Peyer's patch (tissue), 4 donors: ENCODE measurements at places on chromosomes 1 and 21. TPM values are rescaled to one million over a fixed set of nuclear protein-coding genes. Genes with fewer than 3 reads are reported as not detected.

GRCh38 chr21:43944757-43945156 is 67.4 kb upstream of the TRAPPC10 start:
- no peaks in the 10 kb centered on the region for H3K36me3 ChIP-seq
- H3K4me1 ChIP-seq = no peaks in the 10 kb centered on the region

DNA sequence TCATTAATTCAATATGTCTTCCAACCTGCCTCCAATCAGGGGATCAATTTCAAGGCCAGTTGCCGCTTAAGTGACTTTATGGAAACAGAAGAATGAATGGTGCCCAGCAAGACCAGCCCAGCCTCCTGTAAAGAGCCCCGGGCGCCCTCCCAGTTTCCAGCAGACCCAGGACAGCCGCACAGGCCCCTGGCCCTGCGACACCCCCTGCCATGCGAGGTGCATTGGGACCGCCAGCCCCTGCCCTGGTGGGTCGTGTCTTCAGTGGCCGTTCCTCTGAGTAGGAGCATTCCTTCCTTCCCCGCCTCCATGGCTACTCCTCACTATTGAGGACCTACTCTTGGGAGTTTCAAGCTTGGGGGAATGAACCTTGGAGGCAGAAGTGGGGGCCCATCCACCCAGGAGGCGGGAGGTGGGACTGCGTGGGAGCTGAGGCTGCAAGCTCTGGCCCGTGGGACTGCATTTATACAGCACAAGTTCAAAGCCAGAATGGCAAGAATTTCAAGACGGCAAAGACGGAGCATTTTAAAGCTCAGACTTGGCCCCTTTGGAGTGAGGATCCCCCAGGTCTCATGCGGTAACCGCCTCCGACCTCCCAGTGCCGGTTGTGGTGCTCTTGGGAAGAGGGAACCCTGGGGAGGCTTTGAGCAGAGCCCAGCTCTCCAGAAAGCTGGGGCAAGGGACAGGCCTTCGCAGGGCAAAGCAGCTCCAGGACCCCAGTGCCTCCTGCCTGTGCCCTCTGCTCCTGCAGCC is 73.1 kb upstream of the ACTRT2 start:
- H3K4me3 ChIP-seq = no peak overlapping the region
- no peaks in the 10 kb centered on the region for H3K27me3 ChIP-seq
- no peak overlapping the region for H3K27ac ChIP-seq
- no peaks in the 10 kb centered on the region for H3K36me3 ChIP-seq

- no peaks in the 10 kb centered on the region for H3K27me3 ChIP-seq
- H3K36me3 ChIP-seq = no peaks in the 10 kb centered on the region
- no peak overlapping the region for H3K4me3 ChIP-seq
- H3K4me1 ChIP-seq = no peaks in the 10 kb centered on the region
These were observed 147.4 kb downstream of the ZNF281 start for GRCh38 chr1:200262326-200262965.

DNA sequence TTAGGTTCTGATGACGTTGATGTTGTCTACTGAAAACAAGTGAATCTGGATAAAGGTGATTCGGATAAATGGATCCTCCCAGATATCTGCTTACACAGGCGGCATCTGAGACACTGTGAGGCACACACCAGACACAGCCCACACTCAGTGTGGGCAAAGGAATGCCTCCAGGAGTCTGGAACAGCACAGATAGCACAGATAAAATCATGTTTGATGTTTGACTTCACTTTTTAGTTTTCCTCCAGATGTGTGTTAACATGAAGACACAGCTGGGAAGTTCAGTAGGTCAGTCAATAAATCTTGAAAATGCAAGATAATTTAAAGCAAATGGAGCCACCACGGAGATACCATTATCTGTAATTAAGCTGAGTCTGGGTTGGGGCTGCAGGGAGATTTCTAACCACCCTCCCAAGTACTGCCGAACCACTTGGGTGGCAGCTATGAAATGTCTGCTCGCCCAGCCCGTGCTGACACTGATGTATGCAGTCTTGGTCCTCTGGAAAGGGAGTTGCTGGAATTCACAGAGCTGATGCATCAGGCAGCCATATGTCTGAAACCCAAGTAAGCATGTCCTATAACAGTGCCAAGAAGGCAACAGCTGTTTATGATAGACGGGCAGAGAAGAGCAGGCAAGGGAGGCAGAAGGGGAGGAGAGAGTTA is 11.7 kb downstream of the CAPN9 start:
- no peak overlapping the region for H3K27ac ChIP-seq
- no peak for DNase-seq
- peaks cover 7% of the 10 kb centered on the region for H3K4me1 ChIP-seq
- no peaks in the 10 kb centered on the region for H3K36me3 ChIP-seq
- no peaks in the 10 kb centered on the region for H3K27me3 ChIP-seq

GRCh38 chr1:195202241-195202640 is 1406.0 kb downstream of the KCNT2 start:
- no peaks in the 10 kb centered on the region for H3K36me3 ChIP-seq
- H3K4me3 ChIP-seq = no peak overlapping the region
- DNase-seq = no peak
- no peaks in the 10 kb centered on the region for H3K4me1 ChIP-seq
- H3K27ac ChIP-seq = no peak overlapping the region

DNA sequence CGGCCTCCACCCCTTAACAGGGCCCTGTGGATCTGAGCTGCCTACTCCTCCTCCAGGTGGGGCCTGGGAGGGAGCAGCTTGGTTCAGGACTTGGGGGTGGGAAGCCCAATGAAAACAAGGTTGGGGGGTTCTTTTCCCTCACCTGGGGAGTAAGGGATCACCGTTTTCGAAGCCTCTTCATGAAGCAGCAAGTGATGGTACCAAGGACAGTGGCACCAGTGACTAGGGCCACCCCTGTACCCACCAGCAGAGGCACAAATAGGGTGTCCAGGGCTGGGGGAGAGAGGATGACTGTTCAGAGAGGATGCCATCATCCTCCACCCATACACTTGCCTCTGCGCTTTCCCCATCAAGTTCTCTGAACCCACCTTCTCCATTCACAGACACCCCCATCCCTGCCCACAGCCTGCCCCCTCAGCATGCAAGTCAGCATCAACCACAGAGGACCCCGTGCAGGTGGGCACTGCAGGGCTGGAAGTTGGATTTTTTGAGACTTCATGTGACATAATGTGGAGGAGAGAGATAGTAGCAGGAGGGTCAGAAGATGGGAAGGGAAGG is 6.7 kb downstream of the IGSF8 start:
- no peak overlapping the region for H3K4me3 ChIP-seq
- H3K27me3 ChIP-seq = no peaks in the 10 kb centered on the region
- no peak for DNase-seq
- H3K36me3 ChIP-seq = no peaks in the 10 kb centered on the region
- no peak overlapping the region for H3K27ac ChIP-seq

GRCh38 chr1:179351281-179351680 is 14.5 kb upstream of the AXDND1 start:
- H3K27me3 ChIP-seq = no peaks in the 10 kb centered on the region
- H3K36me3 ChIP-seq = no peaks in the 10 kb centered on the region
- no peak overlapping the region for H3K4me3 ChIP-seq
- no peak for DNase-seq
- no peak overlapping the region for H3K27ac ChIP-seq

GRCh38 chr1:233328142-233328921 is 808 bp downstream of the MAP3K21 start:
- peaks cover 12% of the 10 kb centered on the region for H3K4me1 ChIP-seq
- no peaks in the 10 kb centered on the region for H3K36me3 ChIP-seq
- peak overlapping the region; percentile 92 for H3K4me3 ChIP-seq
- H3K27ac ChIP-seq = peak overlapping the region; percentile 94

GRCh38 chr1:32877211-32878110 is 6.7 kb upstream of the FNDC5 start:
- H3K4me3 ChIP-seq = no peak overlapping the region
- no peak overlapping the region for H3K27ac ChIP-seq
- H3K36me3 ChIP-seq = no peaks in the 10 kb centered on the region
- no peak for DNase-seq

GRCh38 chr1:119387858-119388257 is 19.3 kb downstream of the HAO2 start:
- H3K27me3 ChIP-seq = no peaks in the 10 kb centered on the region
- no peaks in the 10 kb centered on the region for H3K4me1 ChIP-seq
- DNase-seq = no peak
- H3K36me3 ChIP-seq = no peaks in the 10 kb centered on the region
- H3K4me3 ChIP-seq = no peak overlapping the region
- no peak overlapping the region for H3K27ac ChIP-seq

GRCh38 chr1:197178998-197179397 is 32.5 kb upstream of the ASPM start:
- H3K27ac ChIP-seq = no peak overlapping the region
- no peak overlapping the region for H3K4me3 ChIP-seq
- DNase-seq = no peak

GRCh38 chr1:146010126-146010738 is 11.3 kb downstream of the HJV start:
- no peaks in the 10 kb centered on the region for H3K27me3 ChIP-seq
- no peak for DNase-seq
- peak overlapping the region; percentile 31 for H3K27ac ChIP-seq
- H3K4me3 ChIP-seq = no peak overlapping the region
- H3K36me3 ChIP-seq = no peaks in the 10 kb centered on the region
- peaks cover 12% of the 10 kb centered on the region for H3K4me1 ChIP-seq

DNA sequence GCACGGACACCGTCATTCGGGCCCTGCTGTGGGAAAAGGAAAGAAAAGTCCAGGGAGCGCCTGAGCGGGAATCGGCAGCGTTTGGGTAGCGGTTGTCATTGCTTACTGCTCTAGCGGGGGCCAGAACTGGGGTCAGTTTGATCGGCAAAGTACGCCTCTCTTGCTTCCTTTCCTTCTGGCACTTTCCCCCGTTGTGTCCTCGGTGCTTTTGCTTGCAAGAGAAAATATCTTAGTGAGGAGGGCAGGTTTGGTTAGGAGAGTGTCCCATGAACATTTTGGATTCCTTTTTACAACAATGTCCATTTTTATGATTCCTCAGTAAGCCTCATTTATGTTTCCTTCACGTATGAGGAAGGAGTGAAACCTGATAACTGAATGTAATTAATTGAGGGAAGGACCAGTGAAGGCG is 670 bp downstream of the ST3GAL3 start:
- DNase-seq = no peak
- H3K27me3 ChIP-seq = no peaks in the 10 kb centered on the region
- H3K4me3 ChIP-seq = peak overlapping the region; percentile 94
- no peaks in the 10 kb centered on the region for H3K36me3 ChIP-seq
- H3K27ac ChIP-seq = peak overlapping the region; percentile 74
- H3K4me1 ChIP-seq = peaks cover 7% of the 10 kb centered on the region

DNA sequence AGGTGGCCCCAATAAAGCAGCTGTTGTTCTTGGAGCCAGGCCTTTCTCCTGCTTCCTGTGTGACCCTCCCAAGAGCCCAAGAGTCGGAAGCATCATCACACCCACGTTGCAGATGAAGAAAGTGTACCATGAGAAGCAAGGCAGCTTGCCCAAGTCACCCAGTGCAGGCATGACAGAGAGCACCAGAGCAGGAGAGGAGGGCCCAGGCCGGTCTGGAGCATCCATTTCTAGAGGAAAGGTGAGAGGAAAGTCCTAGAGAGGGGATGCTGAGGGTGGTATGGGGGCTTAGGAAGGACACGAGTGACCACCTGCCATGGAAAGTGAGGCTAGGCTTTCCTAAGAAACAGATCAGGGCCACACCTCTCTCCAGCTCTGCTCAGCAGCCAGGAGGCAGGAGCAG is 47.0 kb downstream of the C1orf198 start:
- no peaks in the 10 kb centered on the region for H3K27me3 ChIP-seq
- H3K36me3 ChIP-seq = no peaks in the 10 kb centered on the region
- H3K27ac ChIP-seq = no peak overlapping the region
- DNase-seq = no peak
- no peak overlapping the region for H3K4me3 ChIP-seq

DNA sequence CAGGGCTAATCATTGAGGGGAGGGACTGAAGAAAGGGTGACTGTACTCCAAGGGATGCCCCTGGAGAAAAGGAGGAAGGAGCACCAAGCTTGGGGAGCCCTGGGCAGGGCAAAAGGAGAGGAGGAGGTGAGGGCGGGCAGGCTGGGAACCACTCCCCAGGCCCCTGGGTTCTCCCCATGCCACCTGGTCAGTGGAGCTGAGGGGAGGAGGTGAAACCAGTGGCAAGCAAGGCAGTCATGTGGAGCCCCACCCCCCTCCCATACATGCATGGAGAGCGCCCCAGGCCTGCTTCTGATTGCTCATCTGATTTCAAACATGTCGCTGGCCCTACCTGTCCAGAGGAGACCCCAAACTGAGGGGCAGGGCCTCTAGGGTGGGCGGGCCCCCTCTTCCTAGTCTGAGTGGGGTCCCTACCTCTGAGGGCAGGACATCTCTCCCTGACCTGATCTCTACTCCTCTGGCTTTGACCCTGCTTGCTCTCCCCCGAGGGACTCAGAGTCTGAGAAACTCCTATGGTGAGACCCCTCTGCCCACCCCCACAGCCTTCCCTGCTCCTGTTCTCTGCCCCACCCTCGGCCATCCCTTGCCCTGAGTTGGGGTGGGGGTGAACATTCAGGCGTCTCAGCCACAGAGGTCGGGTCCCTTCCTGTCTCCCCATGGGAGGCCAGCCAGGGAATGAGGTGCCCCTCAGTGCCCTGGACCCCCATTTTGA is 18.6 kb downstream of the INSRR start:
- H3K4me3 ChIP-seq = no peak overlapping the region
- no peak for DNase-seq
- H3K27me3 ChIP-seq = no peaks in the 10 kb centered on the region
- H3K27ac ChIP-seq = no peak overlapping the region

DNA sequence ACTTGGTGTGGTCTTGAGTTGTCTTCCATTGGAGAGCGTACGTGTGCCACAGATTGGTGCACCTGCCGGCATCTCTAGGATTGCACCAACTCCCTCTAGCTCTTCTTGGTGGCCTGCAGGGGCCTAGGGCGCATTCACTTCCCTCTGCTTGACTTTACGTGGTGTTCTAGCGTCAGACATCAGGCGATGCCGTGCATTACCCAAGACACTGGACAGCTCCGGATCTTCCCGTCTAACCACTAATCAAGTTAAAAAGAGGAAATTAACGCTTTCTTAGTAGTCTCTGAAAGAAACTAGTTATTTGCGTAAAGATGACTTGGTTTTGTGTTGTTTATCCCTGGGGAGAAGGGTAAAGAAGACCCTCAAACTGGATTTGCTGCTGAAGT is 510 bp upstream of the IL10RB start:
- peak overlapping the region; percentile 90 for H3K27ac ChIP-seq
- no peak for DNase-seq
- no peaks in the 10 kb centered on the region for H3K36me3 ChIP-seq
- no peaks in the 10 kb centered on the region for H3K27me3 ChIP-seq

Gene ACTN2
- not detected for total RNA-seq

Gene IL24
- not detected for total RNA-seq

Gene PLPPR5
- total RNA-seq = not detected

Gene FAM163A
- 1.2 TPM for total RNA-seq

Gene BNIPL
- 3.6 TPM for total RNA-seq

Gene TNNT2
- 3.7 TPM for total RNA-seq

Gene SETDB1
- 55.2 TPM for total RNA-seq

Gene CD5L
- not detected for total RNA-seq

Gene NES
- total RNA-seq = 25.6 TPM

Gene SLC9C2
- not detected for total RNA-seq

Gene FCGR2B
- total RNA-seq = 2.5 TPM

Gene CNIH3
- not detected for total RNA-seq
